ENCODE measurements at places on chromosomes 12 and 14.

DNA sequence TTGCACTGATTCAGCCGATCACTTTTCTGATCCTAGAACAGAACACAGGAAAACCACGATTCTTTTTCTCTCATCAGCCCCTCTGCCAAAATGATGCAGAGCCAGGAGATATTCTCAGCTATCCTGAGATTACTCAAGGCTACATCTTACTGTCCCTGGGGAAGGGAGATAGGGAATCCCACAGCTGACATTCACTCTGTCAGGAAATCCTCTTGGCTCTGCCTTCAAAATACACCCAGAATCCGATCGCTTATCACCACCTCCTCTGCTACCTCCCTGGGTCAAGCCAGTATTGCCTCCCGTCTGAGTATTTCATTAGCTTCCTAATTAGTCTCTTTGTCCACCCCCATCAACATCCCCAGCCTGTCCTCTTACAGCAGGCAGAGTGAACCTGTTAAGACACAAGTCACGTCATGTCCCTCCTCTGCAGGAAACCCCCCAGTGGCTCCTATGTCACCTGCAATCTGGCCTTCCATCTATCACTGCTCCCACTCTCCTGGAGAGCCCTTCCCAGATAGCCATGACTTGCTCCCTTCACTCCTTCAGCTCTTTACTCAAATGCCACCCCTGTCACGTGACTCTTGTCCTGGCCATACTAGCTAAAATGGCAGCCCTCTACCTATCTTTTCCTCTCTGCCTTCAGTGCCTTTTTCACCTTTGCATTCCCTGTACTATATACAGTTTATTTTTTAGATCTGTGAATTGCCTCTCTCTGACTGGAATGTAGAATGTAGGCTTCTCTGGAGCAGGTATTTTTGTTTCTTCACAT, 70.3 kb downstream of the GALNT4 start:
- no peak for DNase-seq

DNA sequence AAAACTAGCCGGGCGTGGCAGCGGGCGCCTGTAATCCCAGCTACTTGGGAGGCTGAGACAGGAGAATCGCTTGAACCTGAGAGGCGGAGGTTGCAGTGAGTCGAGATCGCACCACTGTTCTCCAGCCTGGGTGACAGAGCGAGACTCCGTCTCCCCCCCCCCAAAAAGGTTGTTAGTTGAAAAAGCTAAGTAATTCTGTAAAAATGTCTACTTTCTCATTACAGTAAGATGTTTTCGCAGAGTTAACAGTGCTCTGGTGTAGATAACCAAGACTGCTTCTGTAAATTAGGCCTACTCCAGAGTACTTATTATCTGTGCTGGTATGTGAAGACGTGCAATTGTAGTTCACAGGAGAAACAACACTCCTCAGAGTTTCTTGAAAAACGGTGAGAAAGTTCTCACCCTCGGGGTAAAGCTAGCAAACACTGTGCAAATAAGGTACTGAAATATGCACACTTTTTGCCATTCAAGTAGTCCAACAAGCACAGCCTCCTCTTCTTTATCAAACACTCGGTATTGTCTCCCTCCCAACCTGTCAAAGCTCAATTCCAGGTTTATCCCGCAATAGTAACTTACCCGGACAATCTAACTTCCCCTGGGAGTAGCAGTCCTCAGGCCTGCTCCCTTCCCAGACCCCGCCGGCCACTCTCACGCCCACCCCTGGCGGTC, 974 bp downstream of the BTBD7 start:
- no peak for DNase-seq

DNA sequence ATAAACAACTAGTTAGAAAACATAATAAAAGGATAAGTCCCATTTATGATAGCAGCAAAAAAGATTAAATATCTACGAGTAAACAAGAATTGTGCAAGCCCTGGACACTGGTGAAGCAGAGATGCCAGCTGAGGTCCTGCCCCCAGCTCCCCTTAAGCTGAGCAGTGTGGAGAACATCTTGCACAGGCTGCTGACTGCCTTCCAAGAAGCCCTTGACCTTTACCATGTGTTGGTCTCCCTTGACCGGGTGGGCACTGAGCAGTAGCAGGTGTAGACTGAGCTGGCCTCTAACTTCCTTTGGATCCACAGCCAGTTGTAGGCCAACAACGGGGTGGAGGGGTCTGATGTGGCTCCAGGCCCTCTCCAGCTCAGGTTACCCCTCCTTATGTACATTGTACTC, 47.7 kb upstream of the PAPLN start:
- no peak for DNase-seq

GRCh38 chr14:64508215-64508776, 3.7 kb downstream of the ZBTB1 start:
- no peak for DNase-seq

DNA sequence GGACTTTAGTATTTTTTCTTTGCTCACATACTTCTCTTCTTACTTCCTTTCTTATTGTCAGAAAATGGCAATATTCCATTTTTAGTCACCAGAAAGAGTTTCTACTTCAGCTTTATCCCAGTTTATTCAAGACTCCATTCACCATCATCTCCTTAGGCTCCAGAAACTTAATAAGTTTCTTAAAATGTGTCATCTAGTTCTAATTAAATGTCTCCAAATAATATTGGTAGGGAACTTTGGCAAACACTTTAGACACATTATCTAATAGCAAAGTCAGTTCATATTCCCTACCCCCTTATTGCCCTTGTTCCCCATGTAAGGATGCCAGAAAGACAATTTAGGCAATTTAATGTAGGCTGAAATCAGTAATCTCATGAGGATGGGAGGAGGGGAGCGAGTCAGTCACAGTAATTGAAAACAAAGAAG, 15.1 kb downstream of the EPYC start:
- DNase-seq = no peak

GRCh38 chr12:103793512-103794045, 47.5 kb downstream of the NT5DC3 start:
- no peak for DNase-seq

GRCh38 chr14:104093366-104094055, 8.0 kb downstream of the ASPG start:
- no peak for DNase-seq

DNA sequence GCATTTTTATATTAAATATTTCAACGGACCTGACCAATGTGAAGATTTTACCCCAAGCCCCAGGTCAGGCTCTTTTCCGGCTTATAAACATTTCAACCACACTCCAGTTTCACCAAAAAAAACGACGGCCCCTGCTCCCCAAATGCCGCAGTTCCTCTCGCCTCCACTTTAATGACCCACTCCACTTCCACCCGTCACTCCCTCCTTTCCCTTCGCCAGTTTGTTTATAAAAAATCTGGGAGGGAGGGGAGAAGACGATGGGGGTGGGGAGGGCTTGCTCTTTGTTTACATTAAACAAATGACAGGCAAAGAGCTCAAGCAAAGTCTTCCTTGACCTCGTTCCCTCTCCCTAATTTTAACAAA, 5.4 kb downstream of the SIX6 start:
- no peak for DNase-seq

DNA sequence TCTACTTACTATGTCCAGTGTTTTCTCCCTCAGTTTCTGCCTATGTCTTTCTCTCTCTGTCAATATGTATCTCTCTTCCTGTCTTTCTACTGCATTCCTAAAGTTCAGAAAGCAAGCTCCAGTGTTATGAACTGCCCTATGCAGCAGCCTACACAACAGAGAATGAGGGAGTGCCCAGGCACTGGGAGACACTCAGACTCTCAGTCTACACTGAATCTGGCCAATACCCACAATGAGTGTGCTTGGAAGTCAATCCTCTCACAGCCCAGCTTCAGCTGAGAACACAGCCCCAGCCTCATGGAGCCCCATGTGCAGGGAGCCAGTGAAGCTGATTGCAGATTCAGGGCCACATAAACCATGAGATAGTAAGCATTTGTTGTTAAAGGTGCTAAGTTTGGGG, 128.7 kb downstream of the ALG10 start:
- DNase-seq = no peak

- DNase-seq = no peak
These were observed 312.3 kb downstream of the PAWR start for GRCh38 chr12:79378496-79378895.

GRCh38 chr12:54004841-54005530, 3.8 kb upstream of the HOXC8 start:
- no peak for DNase-seq

- no peak for DNase-seq
These were observed 3.2 kb downstream of the USP44 start for GRCh38 chr12:95548056-95548538.

GRCh38 chr14:54350203-54350602, 46.6 kb upstream of the CDKN3 start:
- DNase-seq = no peak

- DNase-seq = peak; percentile 40
These were observed 240.0 kb downstream of the DIO2 start for GRCh38 chr14:79971330-79971729.

- DNase-seq = no peak
These were observed 3.0 kb downstream of the NUAK1 start for GRCh38 chr12:106135781-106136180.

- no peak for DNase-seq
These were observed 704 bp downstream of the ATP2B1 start for GRCh38 chr12:89707703-89708564.

- no peak for DNase-seq
These were observed 988 bp upstream of the TMEM263 start for GRCh38 chr12:106954462-106955376.

- DNase-seq = no peak
These were observed 12.2 kb upstream of the TESC start for GRCh38 chr12:117111386-117111785.

DNA sequence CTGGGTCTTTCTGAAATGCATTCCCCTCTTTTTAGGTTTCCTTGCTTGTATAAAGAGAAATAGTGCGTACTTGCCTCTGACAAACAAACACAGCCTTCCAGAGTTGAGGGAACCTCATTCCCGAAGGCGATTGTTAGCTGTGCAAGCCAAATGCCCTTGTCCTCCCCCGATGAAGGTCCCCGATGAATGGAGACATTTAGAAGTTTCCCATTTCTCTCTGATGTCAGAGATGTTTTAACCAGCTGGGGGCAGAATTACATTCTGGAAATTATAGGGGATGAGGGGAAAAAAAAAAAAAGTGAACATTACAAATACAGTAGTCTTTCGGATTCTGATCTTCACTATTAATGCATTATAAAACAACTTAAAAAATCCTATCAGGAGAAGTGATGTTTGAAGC, 366.8 kb downstream of the VRK1 start:
- DNase-seq = no peak

DNA sequence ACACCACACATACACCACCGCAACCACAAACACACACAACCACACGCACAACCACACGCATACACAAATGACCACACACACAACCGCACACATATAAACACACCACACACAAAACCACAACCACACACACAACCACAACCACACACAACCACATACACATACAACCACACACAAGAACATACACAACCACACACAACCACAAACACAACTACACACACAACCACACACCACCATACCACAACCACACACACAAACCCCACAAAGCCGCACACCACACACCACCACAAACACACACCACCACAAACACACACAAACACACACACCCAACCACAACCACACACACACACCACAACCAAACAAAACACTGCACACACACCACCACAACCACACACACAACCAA, 107.5 kb upstream of the FZD10 start:
- no peak for DNase-seq

GRCh38 chr12:62813031-62813829, 121.7 kb downstream of the PPM1H start:
- DNase-seq = no peak

DNA sequence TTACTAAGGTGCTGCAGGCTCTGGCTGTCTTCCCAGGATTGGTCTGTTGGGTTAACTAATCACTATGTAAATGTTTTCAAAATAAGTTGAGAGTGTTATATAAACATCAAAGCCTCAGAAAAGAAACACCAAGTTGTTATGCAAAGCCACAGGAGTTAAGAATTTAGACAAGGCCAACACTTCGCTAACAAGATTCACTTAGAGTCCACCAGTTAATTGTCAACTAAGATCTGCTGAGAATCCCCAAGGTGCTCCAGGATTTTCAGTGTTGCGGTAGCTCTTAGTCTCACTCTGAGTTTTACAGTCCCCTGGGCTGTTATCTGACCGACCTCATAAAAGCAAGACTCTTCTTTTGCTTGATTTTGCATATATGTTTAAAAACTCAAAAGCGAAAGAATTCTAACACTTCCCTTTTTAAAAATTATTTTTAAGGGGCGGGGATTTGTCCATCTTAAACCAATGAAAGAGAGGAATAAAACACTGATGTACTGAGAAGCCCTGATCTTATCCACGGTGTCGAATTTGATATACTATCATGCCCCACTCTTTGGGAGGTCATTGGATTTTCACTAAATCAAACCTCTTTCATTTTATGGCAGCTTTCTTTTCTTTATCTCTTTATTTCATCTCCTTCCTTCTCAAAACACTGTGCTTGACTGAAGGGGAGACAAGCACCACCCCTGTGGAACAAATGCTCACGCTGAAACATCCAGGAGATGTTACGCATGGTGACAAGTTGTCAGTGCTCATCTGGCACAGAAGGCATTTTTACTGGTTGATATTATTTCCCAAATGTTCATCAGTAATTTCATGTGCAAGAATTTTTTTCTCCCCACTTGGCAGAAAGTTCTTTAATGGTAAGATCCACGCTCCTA, 7.0 kb downstream of the NIN start:
- no peak for DNase-seq

DNA sequence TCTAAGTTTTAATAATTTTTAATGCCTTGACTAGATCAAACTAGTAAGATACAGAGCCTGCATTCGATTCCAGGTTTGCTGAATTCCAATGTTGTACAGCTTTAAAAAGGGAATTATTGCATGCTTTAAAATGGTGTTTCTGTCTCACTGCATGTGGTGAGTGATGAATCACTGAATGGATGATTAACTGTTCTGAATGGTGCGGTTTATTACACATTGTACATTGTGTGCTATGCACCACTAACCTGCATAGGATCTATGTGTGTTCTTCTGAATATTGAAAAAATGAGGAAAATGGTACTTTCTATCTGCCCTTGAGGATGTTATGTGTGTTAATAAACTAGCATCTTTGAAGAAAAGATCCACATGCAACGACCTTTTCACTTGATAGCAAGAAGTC, 231.7 kb downstream of the NRXN3 start:
- DNase-seq = no peak

DNA sequence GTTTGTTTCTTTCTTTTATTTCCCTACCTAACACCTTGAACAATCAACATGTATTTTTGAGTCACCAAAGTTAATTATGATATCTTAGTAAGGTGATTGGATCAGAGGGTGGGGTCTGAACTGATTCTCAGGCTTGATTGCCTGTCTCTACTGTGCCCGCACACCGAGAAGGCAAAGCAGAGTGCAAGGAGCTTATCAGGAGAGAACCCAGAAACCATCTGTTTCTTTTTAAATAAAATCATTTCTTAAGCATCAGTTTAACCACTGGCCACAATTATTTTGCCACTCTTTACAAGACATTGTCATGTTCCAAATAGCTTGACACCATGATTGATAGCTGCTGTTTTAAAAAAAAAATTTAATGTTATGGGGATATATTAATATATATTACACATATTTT, 3.1 kb downstream of the GARIN2 start:
- no peak for DNase-seq

DNA sequence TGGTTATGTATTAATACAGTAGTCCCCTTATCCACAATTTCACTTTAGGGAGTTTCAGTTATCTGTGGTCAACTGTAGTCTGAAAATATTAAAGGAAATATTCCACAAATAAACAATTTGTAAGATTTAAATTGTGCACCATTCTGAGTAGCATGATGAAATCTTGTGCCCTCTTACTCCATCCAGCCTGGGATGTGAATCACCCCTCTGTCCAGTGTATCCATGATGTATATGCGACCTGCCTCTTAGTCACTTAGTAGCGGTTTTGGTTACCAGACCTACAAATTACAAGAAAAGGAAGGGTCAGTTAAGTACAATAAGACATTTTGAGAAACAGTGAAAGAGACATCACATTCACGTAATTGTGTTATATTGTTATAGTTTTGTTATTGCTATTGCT, 39.9 kb upstream of the MDGA2 start:
- DNase-seq = no peak

All from epithelial cell of prostate (primary cell).